Mononuclear cell (primary cell): ENCODE measurements at places on chromosomes 7 and 10. TPM values are rescaled to one million over a fixed set of nuclear protein-coding genes. Genes with fewer than 3 reads are reported as not detected.

The SCIN gene
- 0.21 TPM for total RNA-seq

The DNAH11 gene
- under 0.01 TPM for total RNA-seq

The BMPER gene
- total RNA-seq = 0.21 TPM

The DLX5 gene
- total RNA-seq = not detected
